ENCODE measurements at places on chromosomes 16 and 17. TPM values are rescaled to one million over a fixed set of nuclear protein-coding genes. Genes with fewer than 3 reads are reported as not detected.

Gene COPZ2
- 35.1 TPM for total RNA-seq

Gene UMOD
- total RNA-seq, result not detected

Gene BCL6B
- total RNA-seq, result under 0.01 TPM

Gene NPIPA5
- 4.2 TPM for total RNA-seq

Gene NPB
- total RNA-seq, result 0.66 TPM

Gene PPM1E
- total RNA-seq, result 0.22 TPM

Gene TXNDC17
- total RNA-seq, result 68.9 TPM

Gene NKD1
- 0.14 TPM for total RNA-seq

Gene RCVRN
- not detected for total RNA-seq

Gene C17orf50
- total RNA-seq, result not detected

Gene DERL2
- 53.2 TPM for total RNA-seq

Gene FAM20A
- total RNA-seq, result 0.57 TPM

Gene CCL16
- not detected for total RNA-seq

Gene ERI2
- total RNA-seq, result 10.9 TPM

Gene TBC1D3C
- not detected for total RNA-seq

Gene PIPOX
- total RNA-seq, result 2.6 TPM

Gene PDILT
- total RNA-seq, result not detected

Gene FBXW10
- under 0.01 TPM for total RNA-seq

Gene ADAP2
- total RNA-seq, result 3.1 TPM

Gene CLEC18C
- total RNA-seq, result not detected

Gene VEZF1
- total RNA-seq, result 36.5 TPM

Gene CCL8
- not detected for total RNA-seq

Gene SLC47A1
- 0.14 TPM for total RNA-seq

Gene CDC6
- total RNA-seq, result 33.7 TPM

Gene ICAM2
- total RNA-seq, result 2.4 TPM

Gene KRT12
- total RNA-seq, result 0.43 TPM

Gene KRT9
- total RNA-seq, result not detected

Gene AIPL1
- not detected for total RNA-seq

Gene MGAT5B
- total RNA-seq, result 0.22 TPM

Gene DOC2A
- total RNA-seq, result not detected

Gene MYBBP1A
- 93.6 TPM for total RNA-seq

Gene NAGS
- 1.4 TPM for total RNA-seq

Gene SLC46A1
- total RNA-seq, result 6.6 TPM

Gene ETV4
- total RNA-seq, result 26.1 TPM

Data from placental pericyte (primary cell).